ENCODE measurements at places on chromosomes 4 and X.

GRCh38 chr4:82583897-82584587 lies 22.3 kb upstream of the TMEM150C start:
- DNase-seq, result no peak

GRCh38 chr4:181674315-181674875 lies 568.8 kb upstream of the TENM3 start:
- DNase-seq, result no peak

DNA sequence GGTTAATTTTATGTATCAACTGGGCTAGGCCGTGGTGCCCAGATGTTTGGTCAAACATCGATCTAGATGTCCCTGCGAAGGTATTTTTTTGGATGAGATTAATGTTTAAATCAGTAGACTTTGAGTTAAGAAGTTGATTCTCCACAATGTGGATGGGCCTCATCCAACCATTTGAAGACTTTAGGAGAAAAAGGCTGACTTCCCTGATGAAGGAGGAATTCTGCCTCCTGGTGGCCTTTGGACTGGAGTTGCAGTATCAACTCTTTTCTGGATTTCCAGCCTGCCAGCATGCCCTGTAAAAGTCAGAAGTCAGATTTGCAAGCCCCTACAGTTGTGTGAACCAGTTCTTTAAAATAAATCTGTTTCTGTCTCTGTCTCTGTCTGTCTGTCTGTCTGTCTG lies 91.4 kb downstream of the STK32B start:
- no peak for DNase-seq

DNA sequence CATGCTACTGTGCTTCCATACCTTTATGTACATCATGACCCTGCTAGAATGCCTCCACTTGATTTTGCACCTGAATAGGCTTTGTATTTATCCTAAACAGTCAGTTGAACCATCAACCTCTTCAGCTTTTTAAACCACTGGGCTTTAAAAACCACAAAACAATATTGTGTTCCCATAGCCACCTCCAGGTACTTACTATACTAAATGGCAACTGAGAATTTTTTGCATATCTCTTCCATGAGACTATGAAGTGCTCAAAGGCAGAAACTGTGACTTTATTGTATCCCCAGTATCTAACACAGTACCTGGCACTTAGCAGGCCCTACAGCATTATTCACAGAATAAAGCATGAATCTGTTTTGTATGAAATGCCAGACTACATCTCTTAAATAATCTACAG lies 39.7 kb downstream of the ANAPC10 start:
- DNase-seq, result no peak

DNA sequence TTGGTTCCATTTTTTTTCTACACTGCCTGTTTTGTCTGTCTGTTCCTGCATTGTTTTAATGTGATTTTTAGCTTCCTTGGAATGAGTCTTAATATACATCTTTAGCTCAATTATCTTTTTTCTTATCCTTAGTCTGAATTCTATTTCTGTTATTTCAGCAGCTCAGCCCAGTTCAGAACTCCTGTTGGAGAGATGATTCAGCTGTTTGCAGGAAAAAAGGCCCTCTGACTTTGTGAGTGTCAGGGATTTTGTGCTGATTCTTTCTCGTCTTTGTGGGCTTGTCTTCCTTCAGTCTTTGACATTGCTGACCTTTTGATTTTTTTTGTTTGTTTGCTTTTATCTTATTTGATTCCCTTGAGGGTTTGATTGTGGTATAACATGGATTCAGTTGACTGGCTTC lies 343.2 kb upstream of the TRAM1L1 start:
- DNase-seq, result no peak

DNA sequence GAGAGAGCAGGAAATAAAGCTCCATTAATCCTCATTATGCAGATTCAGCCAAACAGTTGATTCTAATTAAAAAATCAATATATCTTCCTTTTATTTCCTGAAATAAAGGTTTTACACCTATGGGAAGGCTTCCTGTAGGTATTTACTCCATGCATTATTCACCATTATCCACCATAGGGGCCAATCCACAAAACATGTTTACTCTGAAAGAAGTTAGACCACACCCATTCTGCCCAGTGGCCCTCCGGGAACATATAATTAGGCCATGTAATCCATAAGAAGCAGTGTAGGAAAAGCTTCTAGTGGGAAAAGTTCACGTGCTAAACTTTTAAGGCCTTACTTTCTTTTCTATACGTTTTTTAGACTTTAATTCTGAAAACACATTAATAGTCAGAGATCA lies 57.7 kb downstream of the SAT1 start:
- DNase-seq, result no peak

DNA sequence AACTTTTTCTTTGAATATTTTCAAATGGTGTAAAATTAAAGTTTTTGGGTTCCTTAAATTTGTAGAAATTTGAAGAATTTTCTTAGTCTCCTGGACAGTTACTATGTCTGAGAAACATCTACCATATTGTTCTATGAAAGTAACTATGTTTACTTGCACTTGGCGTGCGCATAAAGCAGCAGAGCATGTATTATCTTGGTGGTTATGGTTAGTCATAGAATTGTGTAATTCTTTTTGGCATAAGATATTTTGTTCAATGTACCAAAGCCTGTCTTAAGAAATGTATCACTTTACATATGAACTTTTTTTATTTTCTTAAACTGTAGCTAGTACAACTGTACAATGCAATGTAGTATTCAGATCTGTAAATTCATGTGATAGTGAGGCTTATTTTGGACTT lies 49.2 kb downstream of the CDS1 start:
- DNase-seq, result no peak

DNA sequence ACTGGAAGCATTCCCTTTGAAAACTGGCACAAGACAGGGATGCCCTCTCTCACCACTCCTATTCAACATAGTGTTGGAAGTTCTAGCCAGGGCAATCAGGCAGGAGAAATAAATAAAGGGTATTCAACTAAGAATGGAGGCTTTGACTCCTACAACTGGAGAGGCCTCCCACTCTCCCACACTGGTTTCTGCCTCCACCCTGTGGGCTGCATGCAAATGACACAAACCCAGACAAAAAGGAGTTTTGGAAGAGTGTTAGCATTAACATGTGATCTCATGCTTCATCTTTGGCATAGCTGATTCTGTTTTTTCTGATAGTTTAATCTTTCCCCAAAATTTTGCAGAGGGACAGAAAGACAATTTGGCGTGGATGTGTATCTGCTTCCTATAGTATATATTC lies 80.8 kb upstream of the IQCM start:
- DNase-seq, result no peak

DNA sequence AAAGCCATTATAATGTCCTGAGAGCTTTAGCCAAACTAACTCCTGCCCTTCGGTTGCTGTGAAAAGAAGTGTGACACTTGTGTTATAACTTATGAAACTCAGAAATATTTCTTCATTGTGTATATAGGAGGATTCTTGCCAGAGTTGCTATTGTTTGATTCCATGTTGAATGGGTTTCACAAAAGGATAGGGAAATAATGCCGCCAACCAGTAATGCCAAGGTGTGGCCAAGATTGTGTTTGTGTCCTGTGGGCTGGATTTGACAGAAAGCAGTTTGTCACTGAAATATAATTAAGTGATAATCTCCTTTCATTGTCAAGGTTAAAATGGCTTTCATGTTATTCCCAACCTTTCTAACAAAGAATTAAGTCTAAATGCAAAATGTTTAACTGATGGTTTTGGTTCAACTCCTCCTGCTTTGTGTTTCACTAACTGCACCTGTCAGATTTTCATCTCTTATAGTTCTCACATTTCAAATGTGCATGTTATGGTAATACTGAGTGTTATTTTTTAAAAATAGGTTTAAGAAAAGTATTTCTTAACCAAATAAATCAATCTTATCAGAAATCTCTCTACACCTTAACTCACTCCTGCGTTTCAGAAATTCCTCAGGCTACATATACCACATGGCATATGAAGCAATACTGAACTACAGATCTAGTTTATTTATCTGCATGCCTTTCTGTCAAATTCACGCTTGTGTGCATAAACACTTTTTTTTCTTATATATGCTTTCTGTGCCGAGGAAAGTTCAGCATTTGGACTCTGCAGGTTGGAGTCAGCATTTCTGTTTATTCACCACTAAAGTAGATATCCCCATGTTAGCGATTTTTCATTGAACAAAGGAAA lies at the start of gene CLDN22:
TSS of gene CLDN22 (minus strand) at position 66 of the 849 bp plus-strand sequence. CDS start at position 8, 58 bp downstream.
- no peak for DNase-seq

DNA sequence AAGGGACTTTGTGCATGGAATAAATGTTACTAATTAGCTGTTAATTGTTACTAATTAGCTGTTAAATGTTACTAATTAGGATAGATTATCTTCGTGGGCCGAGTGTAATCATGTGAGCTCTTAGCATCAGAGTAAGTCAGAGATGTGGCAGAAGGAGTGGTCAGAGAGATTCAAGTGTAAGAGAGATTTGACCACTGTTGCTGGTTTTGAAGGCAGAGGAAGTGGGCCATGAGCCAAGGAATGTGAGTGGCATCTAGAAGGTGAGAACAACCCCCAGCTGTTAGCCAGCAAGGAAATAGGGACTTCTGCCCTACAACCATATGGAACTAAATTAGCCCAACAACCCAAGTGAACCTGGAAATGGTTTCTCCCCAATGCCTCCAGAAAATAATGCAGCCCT lies 28.2 kb downstream of the ODAPH start:
- DNase-seq, result no peak

DNA sequence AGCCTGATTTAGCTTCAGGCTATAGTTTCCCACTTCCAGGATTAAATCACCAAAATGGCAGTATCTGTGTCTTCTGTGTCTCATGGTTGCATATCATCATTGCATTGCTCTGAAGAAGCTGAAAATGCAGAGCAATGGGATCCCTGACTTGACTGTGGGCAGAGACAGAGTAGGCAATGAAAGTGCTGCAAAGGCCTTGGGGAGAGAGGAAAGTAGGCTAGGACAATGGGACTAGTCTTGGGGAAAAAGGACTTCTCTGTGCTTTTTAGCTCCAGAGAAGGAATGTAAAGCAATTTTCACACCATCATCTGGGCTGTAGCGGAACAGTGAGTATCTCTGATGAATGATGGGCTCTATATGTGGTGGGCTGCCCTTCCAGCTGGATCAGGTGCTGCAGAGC lies 202.5 kb downstream of the LDB2 start:
- DNase-seq, result no peak

DNA sequence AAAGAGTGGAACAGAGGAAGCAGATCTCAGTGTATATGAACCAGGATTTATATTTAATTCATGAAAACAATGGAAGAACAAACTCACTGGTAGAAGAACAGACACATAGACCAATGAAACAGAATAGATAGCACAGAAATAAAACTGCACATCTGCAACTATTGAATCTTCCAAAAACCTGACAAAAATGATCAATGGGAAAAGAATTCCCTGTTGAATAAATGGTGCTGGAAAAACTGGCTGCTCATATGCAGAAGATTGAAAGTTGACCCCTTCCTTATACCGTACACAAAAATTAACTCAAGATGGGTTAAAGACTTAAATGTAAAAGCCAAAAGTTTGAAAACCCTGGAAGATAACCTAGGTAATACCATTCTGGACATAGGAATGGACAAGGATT lies 391.0 kb downstream of the MAGEB5 start:
- no peak for DNase-seq

Data from CD8-positive, alpha-beta T cell (primary cell).